ENCODE measurements at places on chromosomes 6 and 20.
A peak's percentile ranks its signal among the peaks of the same experiment; 100 is the strongest.

DNA sequence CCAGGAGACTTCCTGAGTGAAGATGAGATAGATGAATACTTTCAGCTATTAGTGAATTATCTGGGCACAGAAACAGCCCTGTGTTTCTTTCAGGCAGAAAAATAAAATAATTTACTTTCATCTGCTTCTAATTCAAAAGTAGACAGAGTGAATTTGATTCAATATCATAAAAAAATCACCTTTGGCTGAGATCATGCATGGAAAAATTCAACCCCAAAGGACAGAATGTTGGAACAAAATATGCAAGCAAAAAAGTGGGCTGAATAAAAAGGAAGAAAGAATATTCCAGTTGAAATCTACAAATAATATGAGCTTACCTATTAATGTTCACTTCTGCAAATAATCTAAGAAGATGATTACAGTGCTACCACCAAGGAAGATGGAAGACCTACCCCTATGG lies 546.9 kb downstream of the TFAP2B start:
- no peak for DNase-seq

DNA sequence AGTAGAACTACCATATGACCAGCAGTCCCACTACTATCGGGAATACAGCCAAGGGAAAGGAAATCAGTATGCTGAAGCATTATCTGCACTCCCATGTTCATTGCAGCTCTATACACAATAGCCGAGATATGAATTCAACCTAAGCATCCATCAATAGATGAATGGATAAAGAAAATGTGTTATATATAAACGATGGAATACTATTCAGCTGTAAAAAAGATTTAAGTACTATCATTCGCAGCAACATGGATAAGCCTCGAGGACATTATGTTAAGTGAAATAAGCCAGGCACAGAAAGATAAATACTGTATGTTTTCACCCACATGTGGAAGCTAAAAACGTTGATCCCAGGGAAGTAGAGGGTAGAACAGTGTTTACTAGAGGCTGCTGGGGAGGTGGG lies 44.1 kb downstream of the DTNBP1 start:
- no peak for DNase-seq

GRCh38 chr6:32047855-32048766 lies 9.9 kb downstream of the CYP21A2 start:
- peak; percentile 77 for DNase-seq

DNA sequence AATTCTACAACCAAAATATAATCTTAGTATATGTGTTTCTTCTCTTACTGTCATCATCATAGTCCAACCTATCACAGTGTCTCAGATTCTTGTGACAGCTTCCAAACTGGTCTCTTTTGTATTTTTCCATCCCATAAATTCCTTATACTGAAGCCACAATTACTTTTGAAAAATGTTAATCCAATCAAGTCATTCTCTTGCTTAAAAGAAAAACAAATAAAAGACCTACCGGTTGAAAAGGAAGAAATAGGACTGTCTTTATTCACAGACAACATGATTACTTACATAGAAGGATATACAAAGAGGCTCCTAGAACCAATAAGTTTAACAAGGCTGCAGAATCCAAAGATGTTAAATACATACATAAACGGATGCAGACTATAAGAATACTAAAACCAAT lies 339.9 kb downstream of the RNGTT start:
- DNase-seq: no peak
